ENCODE measurements at places on chromosomes 1 and 21.

GRCh38 chr1:152444045-152444444 is 30.0 kb upstream of the CRNN start:
- DNase-seq, result no peak

DNA sequence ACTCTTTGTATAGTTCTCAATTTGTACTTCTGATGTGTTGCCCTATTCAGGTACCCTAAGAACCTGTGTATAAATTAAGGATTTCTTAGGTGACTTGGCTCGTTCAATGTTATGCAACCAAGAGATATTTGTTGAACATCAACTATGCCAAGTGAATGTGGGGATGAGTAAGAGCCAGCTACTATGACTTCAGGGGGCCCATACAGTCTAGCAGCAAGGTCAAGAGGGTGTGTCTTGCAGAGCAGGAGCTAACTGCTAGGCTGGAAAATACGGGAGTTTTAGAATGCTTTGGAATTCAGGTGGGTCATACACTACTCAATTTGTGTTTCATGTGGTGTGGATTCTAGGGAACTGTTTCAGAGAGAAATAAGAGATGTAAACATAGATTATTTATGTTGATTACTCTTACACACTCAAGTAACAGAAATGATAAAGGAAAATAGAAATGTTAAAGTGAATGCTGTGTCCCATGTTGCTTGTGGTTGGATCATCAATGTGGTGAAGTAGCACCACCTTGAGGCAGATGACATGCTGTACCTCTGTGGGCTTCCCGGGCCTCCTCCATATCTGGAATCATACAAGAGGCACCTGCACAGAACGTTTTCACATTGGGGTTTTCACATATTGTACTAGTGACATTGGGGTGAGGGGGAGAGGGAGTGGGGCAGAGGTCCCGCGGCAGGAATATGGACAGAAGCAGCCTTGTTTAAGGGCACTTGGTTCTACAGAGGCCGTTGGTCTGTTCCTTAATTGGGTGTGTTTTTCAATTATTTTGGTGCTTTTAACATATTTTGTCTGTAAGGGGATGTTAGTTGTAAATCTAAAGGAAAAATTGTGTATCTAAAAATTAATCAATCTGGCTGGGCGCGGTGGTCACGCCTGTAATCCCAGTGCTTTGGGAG is 12.4 kb downstream of the ARPC5 start:
- no peak for DNase-seq

DNA sequence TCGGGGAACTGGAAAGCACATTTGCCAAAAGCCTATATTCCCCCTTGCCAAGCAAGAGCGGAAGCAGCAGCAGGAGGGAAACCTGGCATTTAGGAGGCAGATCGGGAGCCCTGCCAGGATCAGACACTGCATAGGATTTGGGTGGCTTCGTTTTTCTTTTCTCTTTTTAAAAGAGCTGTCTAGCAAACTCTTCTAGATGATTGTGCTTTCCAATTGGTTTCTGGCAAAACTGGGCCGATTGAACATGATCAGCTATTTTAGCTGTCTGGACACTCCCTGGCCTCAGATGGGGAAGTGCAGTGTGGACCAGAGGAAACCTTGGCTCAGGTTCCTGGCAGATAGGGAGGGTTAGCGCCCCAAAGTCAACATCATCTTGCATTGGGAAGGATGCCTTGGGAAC is 414.0 kb upstream of the KAZN start:
- DNase-seq, result no peak

- DNase-seq, result no peak
Measured at GRCh38 chr1:215768303-215768702, 201.2 kb downstream of the KCTD3 start.

- DNase-seq, result no peak
Measured at GRCh38 chr1:234539666-234540403, 60.9 kb upstream of the TARBP1 start.

DNA sequence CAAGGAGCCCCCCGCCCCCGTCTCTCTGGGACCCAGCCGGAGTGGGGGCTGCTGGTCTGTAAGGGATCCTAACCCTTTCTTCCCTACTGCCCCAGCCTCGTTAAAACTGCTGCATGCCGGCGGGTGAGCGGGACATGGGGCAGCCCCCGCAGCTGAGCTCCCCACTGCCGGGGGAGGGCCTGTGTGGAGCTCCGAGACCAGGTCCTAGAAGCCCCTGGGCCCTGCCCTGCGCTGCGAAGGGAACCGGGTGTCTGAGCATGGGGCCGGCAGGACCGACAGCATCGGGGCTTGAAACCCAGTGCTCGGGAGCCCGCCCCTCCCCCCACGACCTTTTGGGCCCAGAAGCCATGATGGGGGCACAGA is 9.2 kb upstream of the COL6A1 start:
- DNase-seq, result no peak

- DNase-seq, result no peak
Measured at GRCh38 chr21:37758982-37759381, 157.3 kb downstream of the KCNJ6 start.

GRCh38 chr21:41250519-41250918 is 66.1 kb upstream of the FAM3B start:
- DNase-seq, result no peak

DNA sequence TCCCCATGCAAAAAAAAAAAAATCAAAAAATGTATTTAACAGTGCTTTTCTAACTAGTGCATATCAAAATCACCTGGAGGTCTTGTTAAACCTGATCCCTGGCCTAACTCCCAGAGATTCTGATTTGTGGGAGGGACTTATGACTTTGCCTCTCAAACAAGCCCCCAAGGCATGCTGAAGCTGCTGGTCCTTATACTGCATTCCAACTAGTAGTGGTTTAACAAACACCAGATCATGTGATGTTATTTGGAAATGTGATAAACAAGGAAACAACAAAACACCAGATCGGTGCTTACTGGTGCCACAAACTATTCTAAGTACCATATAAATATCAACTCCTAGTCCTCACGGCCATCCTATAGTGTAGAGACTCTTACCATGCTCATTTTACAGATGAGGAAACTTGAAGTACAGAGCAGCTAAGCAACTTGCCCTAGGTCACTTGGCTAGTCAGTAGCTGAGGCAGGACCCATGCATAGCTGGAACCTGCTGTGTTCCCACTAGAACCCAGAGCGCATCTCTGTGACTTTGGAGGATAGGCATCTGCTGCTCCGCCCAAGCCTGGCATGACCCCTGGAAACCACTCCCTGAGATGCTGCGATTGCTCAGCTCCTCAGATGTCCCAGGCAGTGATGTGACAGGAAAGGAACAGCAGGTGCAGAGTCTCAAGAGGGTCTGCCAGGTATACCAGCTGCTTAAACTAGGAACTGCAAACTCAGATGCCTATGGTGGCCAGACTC is 38.1 kb downstream of the SOX13 start:
- no peak for DNase-seq

GRCh38 chr1:39130325-39130724 is 74.2 kb upstream of the MACF1 start:
- no peak for DNase-seq

DNA sequence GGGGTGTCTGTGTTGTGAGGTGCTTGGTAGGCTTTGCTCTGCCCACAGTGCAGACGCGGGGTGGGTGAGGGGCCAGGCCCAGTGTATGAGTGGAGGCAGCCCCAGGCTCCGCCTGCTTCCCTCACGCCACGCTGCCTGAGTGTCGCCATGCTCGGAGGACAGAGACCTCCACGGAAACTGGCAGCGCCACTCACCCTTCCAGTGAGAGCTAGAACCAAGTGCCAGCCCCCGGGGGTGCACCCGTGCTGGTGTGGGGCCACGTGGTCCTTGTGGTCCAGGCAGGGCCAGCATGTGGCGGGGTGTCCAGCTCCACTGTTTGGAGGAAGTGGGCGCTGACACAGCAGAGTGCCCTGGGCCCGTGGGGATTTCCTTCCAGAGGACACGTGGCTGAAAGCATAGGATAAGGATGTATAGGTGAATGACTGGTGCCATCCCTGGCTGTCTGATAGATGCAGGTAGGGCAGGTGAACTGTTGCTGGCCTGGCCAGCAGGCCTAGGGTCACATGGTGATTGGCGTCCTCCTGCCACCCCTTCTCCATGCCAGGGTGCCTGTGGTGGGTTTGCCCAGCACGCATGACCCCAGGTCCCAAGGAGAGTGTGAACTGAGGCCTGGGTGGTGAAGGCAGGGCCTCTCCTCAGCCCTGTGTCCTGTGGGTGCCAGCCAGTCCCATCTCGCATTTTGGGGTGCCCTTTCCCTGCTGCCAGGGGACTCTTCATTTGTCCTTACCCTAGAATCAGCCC is 3.8 kb downstream of the LRRC3 start:
- no peak for DNase-seq

GRCh38 chr1:244896550-244896949 is 32.2 kb upstream of the HNRNPU start:
- no peak for DNase-seq

- DNase-seq, result no peak
Measured at GRCh38 chr1:205279986-205280385, 41.6 kb downstream of the NUAK2 start.

DNA sequence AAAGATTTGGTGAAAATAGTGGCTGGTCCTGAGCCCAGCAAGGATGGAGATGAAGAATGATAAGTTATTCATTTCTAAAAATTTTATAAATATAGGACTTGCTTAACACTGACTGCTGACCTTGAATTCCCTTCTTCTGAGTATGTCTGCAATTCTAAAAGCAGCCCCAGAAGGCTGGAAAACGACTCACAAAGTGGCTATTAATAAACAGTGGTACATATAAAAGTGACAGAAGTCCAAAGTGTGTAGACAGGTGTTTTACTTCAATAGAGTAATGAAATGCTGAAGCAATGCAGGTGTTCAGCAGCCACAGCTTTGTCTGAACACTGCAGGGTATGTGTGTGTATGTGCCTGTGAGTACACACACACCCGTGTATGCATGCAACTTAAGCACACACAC is 219.0 kb upstream of the NRIP1 start:
- no peak for DNase-seq

GRCh38 chr1:238606896-238607295 is 716.2 kb upstream of the ZP4 start:
- DNase-seq, result no peak

DNA sequence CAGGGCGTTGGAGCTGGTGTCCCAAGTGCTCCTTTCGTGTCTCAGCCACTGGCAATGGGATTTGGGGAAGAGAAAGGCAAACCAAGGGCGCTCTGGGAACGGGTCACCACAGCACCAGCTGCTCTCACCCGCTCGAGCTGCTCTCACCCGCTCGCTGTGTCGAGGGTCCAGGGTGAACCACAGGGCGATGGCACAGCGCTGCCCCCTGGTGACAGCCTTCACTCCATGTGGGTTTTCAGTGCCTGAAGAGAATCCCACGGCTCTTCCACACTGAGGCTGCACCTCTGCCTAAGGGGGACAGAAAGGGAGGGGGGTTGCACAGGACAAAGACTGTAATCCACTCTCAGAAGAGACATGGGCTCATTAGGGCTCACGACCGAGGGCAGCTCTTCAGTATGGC is 7.1 kb upstream of the CLDN19 start:
- DNase-seq, result peak; percentile 15

DNA sequence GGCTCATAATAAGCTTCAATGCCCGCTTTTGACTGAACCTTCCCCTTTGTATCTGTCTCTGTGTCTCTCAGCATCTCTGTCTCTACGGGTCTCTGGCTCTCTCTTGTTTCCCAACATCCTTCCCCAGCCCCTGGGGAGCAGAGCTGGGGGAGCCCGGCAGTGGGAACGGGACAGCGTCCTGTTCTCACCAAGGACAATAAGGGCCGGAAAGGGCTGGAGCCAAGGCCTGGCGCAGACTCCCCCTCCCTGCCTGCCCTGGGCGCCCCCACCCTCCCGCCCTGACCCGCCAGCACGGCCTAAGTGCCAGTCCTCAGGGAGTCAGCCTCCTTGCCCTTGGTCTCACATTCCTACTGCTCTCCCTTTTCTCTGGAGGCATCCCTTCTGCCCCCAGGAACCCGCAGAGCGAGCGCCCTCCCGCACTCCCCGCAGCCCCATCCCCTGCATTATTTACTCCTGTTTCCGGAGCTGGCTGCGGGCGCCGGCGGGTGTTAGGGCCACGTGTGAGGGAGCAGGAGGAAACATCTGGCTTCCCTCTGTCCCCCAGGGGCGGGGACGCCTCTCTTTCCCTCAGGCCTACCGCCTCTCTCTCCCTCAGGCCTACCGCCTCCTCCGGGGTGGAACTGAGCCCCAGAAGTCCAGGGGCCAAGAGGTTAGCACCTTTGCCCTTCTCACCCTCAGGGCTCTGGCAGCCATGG is 6.5 kb downstream of the KRTCAP2 start:
- DNase-seq, result no peak

GRCh38 chr1:30764939-30765555 is 7.5 kb upstream of the LAPTM5 start:
- no peak for DNase-seq

DNA sequence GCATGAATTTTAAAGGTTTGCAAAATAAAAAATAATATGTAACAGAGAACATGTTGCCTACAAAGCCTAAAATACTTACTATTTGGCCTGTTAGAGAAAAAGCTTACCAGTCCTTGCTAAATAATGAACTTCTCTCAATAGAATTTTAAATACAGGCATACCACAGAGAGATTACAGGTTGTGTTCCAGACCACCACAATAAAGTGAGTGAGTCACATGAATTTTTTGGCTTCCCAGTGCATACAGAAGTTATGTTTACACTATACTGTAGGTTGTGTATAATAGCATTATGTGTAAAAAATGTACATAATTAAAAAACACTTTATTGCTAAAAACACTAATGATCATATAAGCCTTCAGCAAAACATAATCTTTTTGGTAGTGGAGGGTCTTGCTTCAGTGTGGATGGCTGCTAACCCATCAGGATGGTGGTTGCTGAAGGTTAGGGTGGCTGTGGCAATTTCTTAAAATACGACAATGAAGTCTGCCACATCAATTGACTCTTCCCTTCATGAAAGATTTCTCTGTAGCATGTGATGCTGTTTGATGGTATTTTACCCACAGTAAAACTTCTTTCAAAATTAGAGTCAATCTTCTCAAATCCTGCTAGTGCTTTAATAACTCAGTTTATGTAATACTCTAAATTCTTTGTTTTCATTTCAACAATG is 48.6 kb downstream of the SCYL3 start:
- DNase-seq, result no peak

- DNase-seq, result no peak
Measured at GRCh38 chr1:93025572-93025971, 53.5 kb upstream of the MTF2 start.

DNA sequence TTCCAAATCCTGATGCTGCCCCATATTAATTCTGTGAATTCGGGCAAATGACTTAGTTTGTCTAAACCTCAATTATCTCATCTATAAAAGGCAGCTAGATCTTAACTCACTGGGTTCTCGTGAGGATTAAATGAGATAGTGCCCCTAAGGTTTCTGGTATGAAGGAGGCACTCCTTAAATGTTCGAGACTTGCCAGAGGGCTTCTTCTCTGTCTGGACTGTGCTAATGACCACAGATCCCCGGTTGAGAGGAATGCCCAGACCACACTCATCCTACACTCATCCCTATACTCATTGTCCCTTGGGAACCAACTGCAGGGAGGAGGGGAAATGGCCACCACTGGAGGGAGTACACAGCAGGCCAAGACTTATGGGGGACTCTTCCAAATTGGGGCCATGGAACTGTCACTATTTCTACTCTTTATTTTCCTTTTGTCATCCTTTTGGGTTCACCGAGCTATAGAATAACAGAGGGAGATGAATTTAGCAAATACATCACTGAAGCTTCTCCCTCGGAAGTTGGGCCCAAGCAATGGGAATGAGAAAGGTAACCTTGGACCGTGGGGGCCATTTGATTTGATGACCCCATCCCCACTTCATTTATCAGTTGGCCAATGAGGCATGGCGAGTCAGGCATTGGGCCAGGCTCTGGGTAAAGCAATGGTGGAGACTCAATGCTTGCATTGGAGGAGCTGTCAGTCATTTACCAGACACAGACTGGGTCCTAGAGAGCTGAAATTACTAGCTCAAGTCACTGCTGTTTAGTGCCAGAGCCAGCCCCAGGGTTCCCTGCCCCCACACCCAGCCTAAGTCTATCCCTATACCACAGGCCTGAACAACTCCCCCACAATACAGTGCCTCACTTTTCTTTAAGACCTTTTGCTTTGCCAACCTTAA is 5.1 kb downstream of the ATF3 start:
- DNase-seq, result no peak
